EL (cell line): ENCODE measurements at places on chromosomes 16 and 17.

- DNase-seq = no peak
Observed at GRCh38 chr17:45998987-45999899, at the start of gene STH. TSS of gene STH (plus strand) at chr17:45999250. CDS start at chr17:45999280, 30 bp downstream.

DNA sequence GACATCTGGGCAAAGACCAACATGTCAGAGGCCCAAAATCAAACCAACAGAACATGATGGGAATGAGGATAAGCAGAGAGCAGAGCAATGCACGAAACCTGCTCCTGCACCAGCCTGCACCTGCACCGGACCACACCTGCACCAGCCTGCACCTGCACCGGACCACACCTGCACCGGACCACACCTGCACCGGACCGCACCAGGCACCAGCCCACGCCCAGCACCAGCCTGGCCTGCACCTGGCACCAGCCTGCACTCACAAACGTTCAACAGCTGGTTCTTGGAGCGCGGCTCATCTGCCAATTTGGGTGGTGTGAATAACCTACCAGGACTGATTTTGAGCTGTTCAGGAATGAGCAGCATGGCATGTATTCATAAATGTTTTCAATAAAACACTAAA lies 18.2 kb downstream of the CEP131 start:
- no peak for DNase-seq

DNA sequence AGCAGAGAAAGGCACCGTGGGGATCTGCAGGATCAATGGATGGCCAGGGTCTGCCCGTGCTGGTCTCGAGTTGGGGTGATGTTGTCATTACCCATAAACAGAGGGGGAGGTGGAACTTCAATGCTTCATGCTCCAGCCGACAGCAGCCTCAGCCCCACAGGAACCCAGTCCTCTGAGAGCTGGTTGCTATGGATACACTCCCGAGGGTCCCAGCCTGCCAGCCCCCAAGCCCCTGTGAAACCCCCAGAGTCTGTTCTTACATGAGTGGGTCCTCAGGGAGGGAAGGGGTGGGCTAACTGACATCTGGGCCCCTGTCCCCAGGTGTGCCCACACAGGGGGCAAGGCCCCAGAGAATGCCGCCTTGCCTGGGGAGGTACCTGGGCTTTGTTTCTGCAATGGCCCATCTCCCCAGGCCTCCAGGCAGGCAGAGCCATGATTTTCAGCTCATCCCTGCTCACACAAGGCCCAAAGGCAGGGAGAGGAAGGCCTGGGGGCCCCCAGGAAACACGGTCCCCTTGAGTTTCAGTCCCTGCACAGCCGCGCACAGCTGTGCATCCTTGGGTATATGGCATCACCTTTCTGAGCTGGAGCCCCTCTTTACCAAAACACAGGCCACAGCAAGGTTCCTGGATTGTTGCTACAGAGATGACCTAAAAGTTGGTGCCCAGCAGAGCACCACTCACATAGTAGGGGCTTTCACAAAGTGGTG lies 223.7 kb downstream of the ZNF423 start:
- no peak for DNase-seq

DNA sequence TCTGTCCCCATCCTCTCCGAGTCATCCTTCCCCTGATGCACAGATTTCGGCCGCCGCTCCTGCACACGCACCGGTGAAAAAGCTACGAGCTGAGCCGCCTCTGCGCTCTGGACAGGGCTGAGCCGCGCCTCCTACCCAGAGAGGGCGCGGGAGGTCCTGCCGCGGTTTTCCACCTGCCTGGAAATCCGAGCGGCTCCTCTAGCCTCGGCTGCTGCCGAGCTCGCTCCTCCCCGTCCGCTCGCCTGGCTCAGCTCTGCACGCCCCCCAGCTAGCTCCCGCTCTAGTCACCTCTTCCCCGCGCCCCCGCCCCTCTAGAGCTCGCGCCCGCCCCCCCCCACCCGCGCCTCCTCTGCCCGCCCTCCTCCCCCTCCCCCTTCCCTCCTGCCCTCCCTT lies 198 bp upstream of the SHISA9 start:
- no peak for DNase-seq

- DNase-seq = peak; percentile 68
Observed at GRCh38 chr16:30567991-30568638, 3.4 kb downstream of the ZNF688 start.

- DNase-seq = no peak
Observed at GRCh38 chr16:9801651-9802050, 380.6 kb downstream of the GRIN2A start.
